ENCODE measurements at places on chromosomes 11 and 22.
A peak's percentile ranks its signal among the peaks of the same experiment; 100 is the strongest.

GRCh38 chr11:35539781-35540281 is 14.4 kb upstream of the PAMR1 start:
- peak; percentile 58 for DNase-seq

- no peak for DNase-seq
These were observed 110.3 kb upstream of the TMEM45B start for GRCh38 chr11:129705341-129705740.

GRCh38 chr11:96188243-96189006 is 154.6 kb downstream of the MAML2 start:
- peak; percentile 79 for DNase-seq

DNA sequence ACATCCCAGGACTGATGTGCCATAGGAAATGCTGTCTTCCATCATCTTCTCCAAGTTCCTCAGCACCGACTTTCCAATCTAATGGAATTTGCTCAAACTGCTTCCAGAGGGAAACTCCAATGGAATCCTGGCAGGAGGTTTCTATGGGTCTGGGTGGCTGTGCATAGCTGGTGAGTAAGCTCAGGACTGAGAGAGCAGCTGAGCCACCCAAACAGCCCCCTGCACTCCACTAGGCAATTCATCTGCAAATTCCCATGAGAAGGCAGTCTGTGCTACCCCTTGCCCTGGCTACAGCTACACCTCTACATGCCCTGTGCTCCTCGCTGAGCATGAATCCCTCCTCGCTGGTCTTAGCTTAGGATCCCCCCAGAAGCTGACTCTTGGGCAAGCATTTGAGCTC is 127.9 kb upstream of the CSNK2A3 start:
- DNase-seq: no peak

DNA sequence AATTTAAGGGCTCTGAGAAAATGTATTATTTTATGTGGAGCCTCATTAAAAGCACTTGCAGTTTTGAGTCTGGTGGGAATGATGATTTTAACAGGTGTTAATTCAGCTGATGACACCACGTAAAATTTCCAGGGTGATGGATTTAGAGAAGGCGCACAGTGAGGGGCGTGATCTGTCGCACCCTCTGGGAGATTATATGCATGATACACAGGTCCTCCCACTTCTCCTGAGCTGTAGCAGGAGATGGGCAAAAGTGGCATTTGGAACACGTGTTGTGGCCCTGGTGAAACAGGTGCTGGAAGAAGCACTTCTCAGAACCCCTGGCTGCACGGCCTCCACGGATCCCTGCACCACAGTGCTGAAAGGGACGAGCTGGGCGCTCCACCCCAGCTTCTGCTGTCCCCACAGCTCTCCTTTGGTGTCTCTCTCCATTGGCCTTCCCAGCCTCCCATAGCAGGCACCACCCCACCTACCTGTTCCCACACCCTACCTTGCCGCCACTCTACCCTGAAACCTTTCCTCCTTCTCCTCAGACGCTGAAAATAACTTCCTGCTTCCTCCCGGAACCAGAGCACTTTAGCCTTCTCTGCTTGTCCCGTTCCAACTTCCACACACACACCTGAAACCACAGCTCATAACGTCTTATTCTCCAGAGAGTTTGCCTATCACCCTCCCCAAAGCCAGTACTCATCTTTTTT is 6.9 kb upstream of the SORL1 start:
- no peak for DNase-seq

DNA sequence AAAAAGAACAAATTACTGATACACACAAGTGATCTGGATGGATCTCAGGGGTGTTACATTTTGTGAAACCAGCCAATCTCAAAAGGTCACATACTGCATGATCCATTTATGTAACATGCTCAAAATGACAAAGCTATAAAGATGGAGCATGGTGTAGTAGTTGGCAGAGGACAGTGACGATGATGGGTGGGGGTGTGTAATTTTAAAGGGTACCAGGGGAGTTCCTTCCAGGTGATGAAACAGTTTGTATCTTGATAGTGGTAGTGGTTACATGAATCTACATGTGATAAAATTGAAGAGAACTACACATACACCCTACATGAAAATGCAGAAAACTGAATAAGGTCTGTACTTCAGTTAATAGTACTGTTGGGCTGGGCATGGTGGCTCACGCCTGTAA is 17.1 kb downstream of the TMEM184B start:
- DNase-seq: no peak

- no peak for DNase-seq
These were observed 13.9 kb upstream of the TXNRD2 start for GRCh38 chr22:19955241-19956128.

- DNase-seq: no peak
These were observed 811.4 kb downstream of the BRD1 start for GRCh38 chr22:49015993-49016908.

DNA sequence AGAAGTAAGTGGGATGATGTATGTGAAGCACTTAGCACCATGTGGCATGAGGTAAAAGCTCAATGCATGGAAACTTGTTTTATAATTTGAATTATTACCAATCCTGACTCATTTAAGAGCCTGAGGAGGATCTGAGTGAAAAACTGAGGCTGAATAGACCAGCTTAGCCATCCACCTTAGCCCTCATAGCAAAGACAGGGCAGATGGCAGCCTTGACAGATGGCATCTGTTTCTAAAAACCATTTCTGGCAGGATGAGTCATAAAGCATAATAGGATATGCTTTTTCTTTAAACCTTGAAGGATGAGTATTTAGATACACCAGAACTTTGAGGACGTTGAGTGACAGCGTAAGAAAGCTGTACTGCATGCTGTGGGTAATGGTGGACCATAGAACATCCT is 61.0 kb upstream of the NAV2 start:
- DNase-seq: no peak

DNA sequence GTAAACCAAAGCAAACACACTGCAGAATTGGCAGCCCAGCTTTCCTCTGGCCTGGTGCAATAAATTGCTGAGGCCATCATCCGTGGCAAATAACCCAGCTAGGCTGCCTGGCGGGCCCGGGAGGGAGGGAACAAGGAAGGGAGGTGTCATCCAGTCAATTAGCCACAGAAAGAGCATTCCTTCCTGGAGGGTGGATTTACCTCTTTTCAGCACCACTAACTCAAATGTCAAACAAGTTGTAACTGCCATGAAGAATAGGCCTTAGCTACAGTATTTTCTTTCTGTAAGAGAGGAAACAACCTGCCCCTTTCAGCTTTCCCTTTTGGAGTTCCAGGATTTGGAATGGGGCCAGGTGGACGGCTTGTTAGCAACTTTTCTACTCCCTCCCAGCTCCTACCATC is 163.8 kb upstream of the BDNF start:
- DNase-seq: no peak

DNA sequence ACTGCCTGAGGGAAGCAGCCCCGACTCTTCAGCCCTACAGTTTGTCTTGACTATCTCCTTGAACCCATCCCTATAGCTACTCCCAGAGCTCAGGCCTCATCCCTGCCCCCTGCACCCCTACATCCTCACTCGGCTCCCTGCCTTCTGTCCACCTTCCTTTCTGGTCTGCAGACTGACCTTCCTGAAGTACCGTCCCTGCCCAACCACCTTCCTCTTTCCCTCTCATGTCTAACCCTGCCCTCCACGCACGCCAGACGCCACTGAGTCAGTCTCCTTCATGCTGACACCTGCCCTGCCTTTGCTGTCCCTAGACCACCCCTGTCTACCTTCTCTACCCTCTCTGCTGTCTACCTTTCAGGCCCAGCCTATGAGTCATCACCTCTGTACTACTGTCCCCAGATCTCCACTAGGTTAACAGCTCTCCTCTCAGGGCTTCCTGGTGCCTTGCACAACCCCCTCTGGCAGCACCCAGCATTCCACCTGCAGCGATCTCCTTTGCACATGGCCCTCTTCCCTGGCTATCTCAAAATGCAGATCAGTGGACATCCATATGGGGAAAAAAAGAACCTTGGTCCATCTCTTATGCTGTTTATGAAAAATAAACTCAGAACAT is 8.9 kb downstream of the KCTD21 start:
- no peak for DNase-seq

GRCh38 chr11:46237248-46238077 is 40.0 kb upstream of the CREB3L1 start:
- peak; percentile 90 for DNase-seq

- peak; percentile 43 for DNase-seq
These were observed 80.8 kb downstream of the GRK3 start for GRCh38 chr22:25645266-25645665.

GRCh38 chr11:113083571-113083970 is 122.4 kb downstream of the NCAM1 start:
- DNase-seq: no peak

- peak; percentile 5 for DNase-seq
These were observed 24.4 kb upstream of the PSMA1 start for GRCh38 chr11:14544611-14545010.

GRCh38 chr11:12207384-12208150 is 97.2 kb downstream of the MICAL2 start:
- peak; percentile 95 for DNase-seq

GRCh38 chr22:37860796-37861421 is 11.7 kb downstream of the EIF3L start:
- no peak for DNase-seq
